ENCODE measurements at places on chromosomes 6 and 20.

DNA sequence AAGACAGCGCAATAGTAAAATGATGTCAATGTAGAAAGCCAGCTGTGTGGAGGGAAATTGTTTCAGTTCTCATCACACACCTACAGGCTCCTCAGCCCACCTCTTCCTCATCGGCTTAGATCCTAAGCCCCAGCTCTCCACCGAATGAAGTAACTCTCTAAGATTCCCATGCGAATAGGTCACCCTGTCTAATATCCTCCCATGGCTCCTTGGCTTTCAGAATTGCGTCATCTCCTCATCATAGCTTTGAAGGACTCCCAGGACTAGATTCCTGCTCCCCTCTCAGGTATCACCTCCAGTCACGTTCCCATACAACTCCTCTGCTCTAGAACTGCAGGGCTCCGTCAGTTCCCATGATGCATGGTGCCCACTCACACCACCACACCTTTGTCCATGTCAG lies 16.2 kb upstream of the SLC22A16 start:
- DNase-seq: no peak

DNA sequence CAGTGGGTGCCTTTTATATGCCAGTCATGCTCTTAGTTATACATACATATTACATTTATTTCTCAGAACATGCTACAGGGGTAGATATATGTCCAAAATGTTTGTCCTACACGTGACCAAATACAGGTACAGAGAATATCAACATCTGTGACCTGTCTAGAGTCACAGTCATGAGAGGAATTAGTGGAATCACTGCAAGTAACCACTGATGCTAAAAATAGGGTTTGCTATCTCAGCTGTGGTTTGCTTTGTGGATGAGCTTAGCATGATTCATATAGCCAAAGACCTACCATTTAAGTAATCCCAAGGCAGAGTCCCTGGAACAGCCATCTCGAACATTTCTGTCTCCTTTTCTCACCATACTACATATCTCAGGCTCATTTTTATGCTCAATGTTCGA lies 32.3 kb downstream of the GSTA3 start:
- DNase-seq: no peak

GRCh38 chr6:72798196-72798595 lies 176.3 kb downstream of the KCNQ5 start:
- no peak for DNase-seq

DNA sequence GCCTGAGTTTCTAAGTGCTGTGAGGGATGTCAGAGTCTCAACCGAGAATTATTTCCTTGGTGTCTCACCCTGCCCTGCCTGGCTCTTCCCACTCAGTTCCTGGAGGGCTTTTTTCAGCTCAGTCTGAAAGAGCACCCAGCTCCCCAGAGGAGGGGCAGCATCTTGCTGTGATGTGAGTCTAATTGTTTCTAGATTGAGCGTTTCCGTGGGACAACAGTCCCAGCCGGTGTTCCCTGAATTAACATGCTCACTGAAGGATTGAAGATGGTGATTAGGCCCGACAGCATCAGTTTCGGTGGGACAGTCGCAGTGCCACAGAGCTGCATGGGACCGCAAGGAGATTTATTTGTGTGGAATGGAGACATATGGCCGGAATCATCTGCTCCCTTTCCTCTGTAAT lies 587.6 kb downstream of the DHX35 start:
- DNase-seq: no peak

- DNase-seq: no peak
Measured at GRCh38 chr20:36613974-36614373, 8.4 kb downstream of the RAB5IF start.

- no peak for DNase-seq
Measured at GRCh38 chr6:21263531-21264287, 329.8 kb upstream of the SOX4 start.

GRCh38 chr6:57021086-57021720 lies 25.3 kb upstream of the KIAA1586 start:
- no peak for DNase-seq

- no peak for DNase-seq
Measured at GRCh38 chr20:63411898-63412631, 50.9 kb upstream of the CHRNA4 start.

- DNase-seq: no peak
Measured at GRCh38 chr20:52086878-52087277, 104.7 kb downstream of the ZFP64 start.

- DNase-seq: no peak
Measured at GRCh38 chr6:129695373-129696027, 14.5 kb downstream of the ARHGAP18 start.

GRCh38 chr6:158825951-158826306 lies 6.8 kb upstream of the EZR start:
- DNase-seq: no peak

GRCh38 chr6:135488023-135488422 lies 9.5 kb downstream of the AHI1 start:
- DNase-seq: no peak

DNA sequence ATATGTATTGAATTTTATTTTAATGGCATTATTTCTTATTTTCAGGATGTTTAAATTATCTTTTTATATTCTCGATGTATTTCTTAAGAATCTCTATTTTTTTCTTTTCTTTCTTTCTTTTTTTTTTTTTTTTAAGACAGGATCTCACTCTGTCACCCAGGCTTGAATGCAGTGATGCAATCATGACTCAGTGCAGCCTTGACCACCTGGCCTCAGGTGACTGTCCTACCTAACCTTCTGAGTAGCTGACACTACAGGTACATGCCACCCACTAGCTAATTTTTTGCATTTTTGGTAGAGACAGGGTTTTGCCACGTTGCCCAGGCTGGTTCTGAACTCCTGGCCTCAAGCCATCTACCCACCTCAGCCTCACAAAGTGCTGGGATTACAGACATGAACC lies 143.8 kb upstream of the LAMA2 start:
- no peak for DNase-seq

GRCh38 chr20:18388860-18389259 lies 78.0 kb downstream of the DZANK1 start:
- no peak for DNase-seq

- DNase-seq: no peak
Measured at GRCh38 chr6:84220809-84221409, 6.5 kb downstream of the CEP162 start.

- no peak for DNase-seq
Measured at GRCh38 chr20:19275038-19275629, 62.7 kb downstream of the SLC24A3 start.

DNA sequence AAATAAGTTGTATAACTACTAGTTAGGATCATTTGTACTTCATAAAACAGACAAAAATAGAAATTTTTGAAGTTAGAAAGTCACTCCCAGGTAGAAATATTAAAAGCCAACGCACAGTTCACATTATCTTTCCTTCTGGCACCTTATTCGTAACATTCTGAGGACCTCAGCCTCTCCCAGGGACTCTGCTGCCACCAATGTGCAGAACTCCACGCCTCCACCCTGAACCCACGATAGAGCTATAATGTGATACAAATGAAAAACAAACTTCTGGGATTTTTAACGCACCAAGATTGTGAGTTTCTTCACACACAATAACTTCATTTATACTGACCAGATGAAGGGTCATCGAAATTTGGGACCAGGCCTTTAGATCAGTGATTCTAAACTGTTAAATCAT lies 9.5 kb downstream of the BMP7 start:
- no peak for DNase-seq

- DNase-seq: no peak
Measured at GRCh38 chr6:143253586-143253985, 192.9 kb downstream of the AIG1 start.

DNA sequence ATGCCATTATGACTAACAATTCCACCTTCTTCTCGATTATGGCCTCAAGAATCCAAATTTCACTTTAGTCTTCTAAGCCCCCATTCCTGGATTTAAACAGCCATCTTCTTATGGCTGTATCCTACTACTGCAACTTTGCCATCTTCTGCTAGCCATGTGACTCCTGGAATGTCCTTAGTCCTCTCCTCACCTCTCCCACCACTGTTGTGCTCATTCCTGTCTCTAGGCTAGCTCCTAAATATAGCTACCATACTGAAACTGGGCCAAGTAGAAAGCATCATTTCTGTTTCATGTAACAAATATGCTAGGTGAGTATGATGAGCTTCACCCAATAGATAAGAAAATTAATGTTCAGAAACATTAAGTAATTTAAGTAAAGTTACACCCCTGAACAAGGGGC lies 313.1 kb downstream of the CLVS2 start:
- no peak for DNase-seq

DNA sequence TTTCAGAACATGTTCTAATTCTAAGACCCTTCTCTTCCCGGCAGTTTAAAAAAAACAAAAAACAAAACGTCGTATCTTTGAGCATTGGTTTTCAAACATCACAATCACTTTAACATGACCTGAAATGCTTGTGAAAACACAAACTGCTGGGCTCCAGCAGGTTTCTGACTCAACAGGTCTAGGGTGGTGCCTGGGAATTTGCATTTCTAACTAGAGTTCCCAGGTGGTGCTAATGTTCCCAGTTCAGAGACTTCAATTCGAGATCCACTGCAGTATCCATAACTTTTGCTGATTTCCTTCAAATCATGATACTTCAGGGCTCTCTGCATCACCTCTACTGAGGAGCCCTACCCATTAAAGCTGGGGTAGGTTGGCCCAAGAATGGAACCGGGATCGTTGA lies 850 bp upstream of the SMPDL3A start:
- DNase-seq: no peak

GRCh38 chr6:35327349-35328027 lies 14.9 kb upstream of the PPARD start:
- DNase-seq: peak; percentile 73

- no peak for DNase-seq
Measured at GRCh38 chr6:142285235-142286087, 16.3 kb upstream of the ADGRG6 start.

DNA sequence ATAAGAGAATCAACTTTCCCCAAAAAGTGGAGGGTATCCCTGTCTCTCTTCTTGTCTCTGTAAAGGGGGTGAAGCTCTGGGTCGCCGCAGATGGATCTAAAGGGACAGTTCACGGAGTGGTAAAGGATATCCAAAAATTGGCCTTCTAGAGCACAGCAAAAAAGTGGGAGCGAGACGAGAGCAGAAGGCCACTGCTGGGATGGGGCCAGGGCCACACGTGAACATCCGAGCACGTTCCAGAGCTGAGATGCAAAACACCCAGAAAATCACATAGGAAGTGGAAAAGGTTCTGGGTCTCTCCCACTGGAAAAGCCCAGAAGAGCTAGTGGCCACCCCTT lies 837 bp downstream of the TRAM2 start:
- no peak for DNase-seq

DNA sequence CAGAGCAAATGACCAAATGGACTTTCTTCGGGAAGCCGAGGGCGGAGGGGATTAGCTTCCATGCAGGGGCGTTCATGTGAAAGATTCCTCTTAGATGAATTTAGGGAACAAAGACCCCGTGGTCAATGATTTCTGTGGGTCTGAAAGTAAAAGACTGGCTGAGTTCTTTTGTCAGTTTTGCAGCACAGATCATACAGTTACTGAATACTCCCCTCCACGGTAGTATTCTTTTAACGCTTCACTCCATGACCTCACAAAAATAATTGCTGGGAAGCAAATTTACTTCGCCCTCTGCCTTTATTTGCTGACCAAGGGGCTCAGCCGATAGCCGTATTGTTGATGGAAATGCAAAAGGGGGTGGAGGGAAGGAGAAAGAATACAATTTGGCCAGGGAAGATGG lies 86.0 kb upstream of the SALL4 start:
- DNase-seq: no peak
